ENCODE measurements at places on chromosomes 7 and 10.

DNA sequence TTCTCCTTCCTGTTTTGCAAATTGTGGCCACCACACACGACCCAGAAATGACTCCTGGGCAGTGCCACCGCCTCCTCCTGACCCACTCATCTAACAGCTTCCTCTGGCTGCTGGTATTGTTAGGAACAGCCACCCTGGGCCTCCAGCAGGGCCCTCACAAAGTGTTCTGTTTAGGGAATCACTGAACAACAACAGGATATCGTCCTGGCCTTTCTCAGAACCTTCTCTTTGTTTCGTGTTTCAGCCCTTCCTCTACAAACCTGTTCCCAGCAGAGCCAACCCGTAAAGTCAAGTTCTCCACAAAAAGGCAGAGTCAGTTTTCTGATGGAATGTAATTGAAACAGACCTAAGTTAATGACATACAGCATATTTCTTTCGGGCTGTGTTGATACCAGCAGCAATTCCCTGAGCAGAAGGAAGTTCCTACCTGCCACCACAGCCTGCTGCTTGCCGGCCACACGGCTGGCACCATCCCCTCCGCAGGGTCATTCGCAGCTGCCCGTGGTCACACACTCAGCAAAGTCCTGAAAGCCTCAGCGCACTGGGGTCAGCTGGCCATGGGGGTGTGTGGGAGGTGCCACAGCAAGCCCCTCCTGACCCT lies 91.7 kb upstream of the PITRM1 start:
- DNase-seq = no peak

DNA sequence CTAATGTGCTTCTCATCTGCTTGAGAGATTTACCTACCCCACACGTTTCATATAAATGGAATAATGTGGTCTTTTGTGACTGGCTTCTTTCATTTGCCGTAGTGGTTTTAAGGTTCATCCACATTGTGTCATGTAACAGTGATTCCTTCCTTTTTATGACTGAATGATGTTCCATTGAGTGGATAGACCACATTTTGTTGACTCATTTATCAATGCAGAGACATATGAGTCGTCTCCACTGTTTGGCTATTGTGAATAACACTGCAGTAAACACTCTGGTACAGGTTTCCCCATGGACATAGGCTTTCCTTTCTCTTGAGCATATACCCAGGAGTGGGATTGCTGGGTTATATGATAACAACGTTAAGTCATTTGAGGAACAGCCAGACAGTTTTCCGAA lies 2.0 kb upstream of the AOC1 start:
- DNase-seq = no peak

DNA sequence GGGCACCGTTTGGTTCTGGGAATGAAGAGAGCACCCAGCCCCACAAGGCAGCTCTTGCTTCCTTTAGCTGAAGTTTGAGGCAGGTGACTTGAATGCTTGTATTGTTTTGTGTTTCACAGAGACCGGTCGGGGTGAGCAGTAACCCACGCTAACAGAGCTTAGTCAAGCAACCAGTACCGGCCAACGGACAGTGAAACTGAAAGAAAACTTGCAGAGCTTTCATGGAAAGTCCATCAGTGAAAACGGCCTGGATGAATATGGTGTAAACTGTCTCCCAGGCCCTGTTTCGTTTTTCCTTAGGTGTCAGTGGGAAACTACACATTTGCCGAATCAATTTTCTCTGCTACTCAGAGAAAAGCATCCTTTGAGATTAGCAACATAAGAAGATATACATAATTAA lies 101.1 kb downstream of the LYZL1 start:
- DNase-seq = no peak

GRCh38 chr10:128128582-128128981 lies 2.4 kb upstream of the MKI67 start:
- no peak for DNase-seq

DNA sequence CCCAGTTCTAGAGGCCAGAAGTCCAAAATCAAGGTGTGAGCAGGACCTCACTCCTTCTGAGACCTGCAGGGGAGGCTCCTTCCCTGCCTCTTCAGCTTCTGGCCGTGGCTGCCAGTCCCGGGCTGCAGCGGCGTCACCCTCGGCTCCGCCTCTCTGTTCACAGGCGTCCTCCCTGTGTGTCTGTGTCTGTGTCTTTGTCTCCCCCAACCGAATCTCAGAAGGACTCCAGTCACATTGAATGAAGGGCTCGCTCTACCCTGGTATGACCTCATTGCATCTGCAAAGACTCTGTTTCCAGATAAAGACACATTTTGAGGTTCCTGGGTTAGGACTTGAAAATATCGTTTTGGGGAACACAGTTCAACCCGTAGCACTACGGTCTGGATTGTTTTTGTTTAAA lies 33.1 kb upstream of the GALNT11 start:
- no peak for DNase-seq

- no peak for DNase-seq
These were observed 35.5 kb upstream of the NCAPG2 start for GRCh38 chr7:158740013-158740656.

GRCh38 chr10:98419469-98420261 lies 4.7 kb upstream of the PYROXD2 start:
- no peak for DNase-seq

GRCh38 chr10:16787361-16787791 lies 29.8 kb downstream of the RSU1 start:
- DNase-seq = peak; percentile 66

DNA sequence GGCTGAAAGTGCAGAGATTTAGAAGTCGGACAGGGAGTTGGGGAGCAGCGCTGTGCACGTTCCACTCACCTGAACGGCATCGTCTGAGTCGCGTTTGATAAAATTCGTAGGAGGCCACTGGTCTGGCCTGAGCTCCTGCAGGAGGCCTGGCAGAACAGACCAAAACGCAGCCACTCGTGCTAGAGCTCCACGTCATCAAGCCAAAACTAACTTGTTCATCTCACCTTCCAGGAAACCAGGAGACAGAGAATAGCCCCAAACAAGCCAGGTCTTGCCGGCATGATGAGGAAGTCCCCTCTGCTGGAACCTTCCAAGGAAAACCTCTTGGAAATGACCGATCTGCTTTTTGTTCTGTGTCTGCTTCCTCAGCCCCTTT lies 43.4 kb upstream of the DNAJB6 start:
- DNase-seq = no peak

DNA sequence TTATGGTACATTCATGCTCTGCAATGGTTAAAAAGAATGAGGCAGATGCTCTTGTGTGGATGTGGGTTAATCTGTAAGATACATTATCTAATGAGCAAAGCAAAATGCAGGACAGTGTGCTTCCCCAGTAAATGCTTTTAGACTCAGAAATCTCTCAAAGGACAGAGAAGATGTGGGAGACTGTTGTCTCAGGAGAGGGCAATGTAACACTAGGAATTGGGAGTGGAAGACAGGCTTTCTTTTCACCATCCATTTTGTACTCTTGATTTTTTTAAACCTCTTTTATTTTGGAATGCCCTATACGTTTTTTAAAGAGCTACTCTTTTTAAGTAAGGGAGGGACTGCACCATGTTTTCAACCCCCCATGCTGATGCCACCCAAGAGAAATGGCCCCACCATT lies 77.5 kb upstream of the ADAM12 start:
- no peak for DNase-seq

GRCh38 chr7:910441-910861 lies 34.1 kb downstream of the GET4 start:
- DNase-seq = no peak

- DNase-seq = no peak
These were observed 99.0 kb downstream of the AGMO start for GRCh38 chr7:15462721-15463389.

GRCh38 chr10:17472481-17473227 lies 18.3 kb upstream of the ST8SIA6 start:
- no peak for DNase-seq

GRCh38 chr7:33143996-33144718 lies 14.8 kb downstream of the BBS9 start:
- DNase-seq = no peak

DNA sequence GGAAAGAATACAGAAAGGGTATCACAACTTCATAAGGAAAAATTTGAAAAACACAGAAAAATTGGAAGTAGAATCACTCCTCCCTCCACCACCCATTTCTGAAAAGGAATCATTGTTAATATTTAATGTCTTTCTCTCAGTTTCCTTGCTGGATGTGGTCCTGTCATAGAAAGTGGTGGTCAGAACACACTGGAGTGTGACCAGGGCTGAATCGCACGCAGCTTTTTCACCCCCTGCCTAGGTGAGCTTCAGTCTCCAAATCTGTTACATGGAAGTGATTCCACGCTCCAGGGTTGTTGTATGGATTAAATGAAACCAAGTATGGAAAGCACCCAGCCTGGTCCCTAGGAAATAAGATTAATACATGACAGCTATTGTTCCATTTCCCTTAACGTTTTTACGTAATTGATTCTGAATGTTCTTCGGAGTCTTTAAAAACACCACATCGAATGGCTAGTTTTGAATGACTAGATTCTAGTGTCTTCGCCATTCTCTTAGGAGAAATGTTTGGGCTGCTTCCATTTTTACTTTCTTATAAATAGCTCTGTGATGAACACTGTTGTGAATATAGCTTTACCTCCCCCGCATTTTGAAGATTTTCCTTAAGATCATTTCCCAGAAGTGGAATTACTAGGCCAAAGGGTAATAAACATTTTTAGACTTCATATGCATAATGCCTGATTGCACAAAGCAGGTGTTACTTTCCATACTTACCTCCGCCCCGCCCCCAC lies 10.9 kb upstream of the DUSP5 start:
- DNase-seq = no peak

DNA sequence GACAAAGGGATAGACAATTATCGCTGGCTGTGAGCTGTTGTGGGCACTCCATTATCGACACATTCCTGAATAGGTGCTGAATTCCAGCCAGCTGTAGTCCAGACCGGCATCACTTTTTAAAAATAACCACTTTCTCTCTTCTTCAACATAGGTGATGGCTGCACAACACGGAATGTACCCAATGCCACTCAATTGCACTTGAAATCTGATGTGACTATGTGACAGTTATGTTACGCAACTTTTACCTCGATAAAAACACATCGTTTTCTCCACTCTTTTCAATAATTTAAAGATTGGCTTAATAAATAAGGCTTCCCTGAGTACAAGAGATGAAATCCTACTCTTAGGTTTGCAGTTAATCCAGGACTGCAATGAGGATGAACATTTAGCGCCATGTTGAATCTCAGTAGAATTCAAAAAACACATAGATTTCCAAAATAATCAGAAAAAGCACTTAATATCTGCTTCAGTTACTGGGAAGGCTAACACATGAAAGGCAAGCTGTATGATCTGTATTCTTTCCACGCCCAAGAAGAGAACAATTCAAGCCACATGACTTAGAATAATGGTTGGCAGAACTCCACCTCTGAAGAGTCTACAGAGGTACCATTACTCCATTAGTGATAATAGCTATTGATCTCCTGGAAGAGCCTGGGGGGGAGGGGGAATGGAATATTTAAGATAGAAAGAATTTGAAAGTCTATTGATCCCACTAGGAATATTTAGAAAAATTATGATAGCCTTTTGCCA lies 3.6 kb downstream of the YWHAG start:
- DNase-seq = no peak

- no peak for DNase-seq
These were observed 432.6 kb downstream of the TNS3 start for GRCh38 chr7:47149208-47149839.

GRCh38 chr10:50882540-50882983 lies 2.9 kb downstream of the A1CF start:
- no peak for DNase-seq

DNA sequence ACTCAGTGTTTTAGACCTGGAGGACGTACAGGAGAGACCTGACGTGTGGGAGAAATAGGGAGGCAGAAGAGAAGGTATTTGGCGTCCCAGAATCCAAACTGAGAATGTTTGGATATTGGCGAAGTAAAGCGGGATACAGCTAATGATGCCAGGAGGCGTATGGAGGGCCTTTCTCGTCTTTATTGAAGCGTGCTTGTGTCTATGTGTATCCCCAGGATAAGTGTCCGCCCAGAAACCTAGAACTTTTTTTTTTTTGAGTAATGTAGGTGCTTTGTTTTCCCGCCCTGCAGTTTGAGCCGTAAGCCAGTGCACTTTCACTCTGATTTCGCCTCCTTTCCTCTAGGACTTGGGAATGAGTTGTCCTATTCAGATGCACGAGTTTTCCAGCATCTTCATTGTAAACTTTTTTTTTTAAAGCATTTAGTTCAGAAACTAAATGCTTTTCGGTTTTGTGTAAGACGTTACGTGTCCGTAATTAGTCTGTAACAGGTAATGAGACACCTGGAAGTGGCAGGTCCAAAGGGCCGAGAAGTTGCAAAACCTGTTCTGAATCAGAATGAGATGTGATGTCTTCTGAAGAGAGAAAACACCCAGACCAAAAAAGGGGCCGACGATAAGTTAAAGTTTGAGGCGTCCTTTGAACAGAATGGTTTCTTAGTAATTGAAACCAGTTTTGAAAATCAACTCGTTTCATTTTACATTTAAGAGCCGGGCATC lies 746 bp downstream of the ARL5B start:
- no peak for DNase-seq

- no peak for DNase-seq
These were observed 79.4 kb downstream of the VWC2 start for GRCh38 chr7:49852619-49853462.
